ENCODE measurements at places on chromosomes 3 and 15.

DNA sequence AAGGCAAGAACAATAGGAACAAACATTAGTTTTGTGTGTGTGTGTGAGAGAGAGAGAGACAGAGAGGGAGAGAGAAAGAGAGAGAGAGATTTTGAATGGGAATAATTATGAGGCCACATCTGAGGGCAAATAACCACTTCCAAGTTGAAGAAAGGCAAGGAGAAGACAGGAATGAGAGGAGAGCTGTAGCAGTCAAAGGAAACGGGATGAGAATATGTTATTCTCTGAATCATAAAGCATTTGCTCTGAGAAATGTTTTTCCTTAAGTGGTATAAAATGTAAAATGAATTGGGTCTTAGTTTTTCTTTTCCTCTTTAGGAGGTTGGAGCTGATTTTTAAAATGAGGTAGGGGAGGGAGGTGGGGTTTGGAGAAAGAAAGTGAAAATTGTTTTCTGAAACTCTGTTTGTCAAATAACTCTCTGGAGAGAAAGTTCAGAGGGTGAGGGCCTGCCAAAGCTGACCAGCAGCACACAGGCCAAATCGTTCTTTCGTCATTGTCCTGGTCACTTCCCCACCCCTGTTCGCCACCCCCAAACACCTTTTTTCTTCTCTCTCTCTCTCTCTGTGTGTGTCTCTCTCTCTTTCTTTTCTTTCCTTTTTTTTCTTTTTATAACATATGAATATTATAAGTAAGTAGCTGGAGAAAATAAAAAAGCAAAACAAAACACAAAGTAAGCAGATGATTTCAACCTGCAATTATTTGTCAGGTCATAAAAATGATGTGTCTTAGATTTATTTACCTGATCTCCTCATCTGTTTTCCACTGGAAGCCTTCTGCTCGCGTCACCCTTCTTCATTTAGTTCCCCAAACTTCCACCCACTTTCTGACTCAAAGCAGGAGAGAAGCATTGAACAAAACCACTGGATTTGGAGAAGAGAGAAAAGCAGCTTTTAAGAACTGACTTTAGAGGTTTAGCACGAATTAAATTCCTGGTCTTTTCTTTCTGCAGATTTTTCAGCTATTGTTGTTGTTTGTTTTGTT lies 110.6 kb downstream of the LPP start:
- DNase-seq = no peak

GRCh38 chr3:66996696-66997095 lies 1.4 kb upstream of the KBTBD8 start:
- DNase-seq = no peak

DNA sequence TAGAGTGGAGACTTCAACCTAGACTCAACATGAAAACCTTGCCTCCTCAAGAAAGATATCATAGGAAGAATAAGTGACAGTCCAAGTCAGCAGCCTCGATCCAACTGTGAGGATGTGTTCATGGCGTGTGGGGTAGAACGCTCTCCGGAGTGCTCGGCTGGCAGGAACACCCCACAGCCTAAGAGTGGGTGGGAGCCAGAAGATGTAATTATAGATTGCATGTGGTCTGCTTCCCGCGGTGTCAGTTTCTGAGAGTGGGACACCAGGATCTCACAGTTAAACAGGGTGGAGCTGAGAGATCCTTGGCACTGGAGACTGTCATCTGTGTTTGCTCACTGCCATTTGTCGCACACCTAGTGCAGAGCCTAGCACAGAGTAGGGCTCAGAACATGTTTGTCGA lies 158.0 kb downstream of the CTNNB1 start:
- DNase-seq = no peak

DNA sequence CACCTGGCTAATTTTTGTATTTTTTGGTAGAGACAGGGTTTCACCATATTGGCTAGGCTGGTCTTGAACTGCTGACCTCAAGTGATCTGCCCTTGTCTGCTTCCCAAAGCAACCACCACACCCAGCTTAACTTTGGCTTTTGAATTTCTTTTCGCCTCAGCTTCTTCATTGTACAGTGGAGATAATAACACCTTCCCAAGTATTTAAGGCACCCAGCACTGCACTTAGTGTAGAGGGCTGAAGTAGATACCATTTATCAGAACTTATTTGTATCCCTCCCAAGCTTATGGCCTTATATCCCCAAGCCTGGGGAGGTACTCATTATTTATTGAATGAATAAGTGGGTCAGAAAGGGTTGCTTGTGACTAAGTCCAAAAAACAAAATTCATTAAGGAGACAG lies 2.3 kb downstream of the SQOR start:
- DNase-seq = no peak

DNA sequence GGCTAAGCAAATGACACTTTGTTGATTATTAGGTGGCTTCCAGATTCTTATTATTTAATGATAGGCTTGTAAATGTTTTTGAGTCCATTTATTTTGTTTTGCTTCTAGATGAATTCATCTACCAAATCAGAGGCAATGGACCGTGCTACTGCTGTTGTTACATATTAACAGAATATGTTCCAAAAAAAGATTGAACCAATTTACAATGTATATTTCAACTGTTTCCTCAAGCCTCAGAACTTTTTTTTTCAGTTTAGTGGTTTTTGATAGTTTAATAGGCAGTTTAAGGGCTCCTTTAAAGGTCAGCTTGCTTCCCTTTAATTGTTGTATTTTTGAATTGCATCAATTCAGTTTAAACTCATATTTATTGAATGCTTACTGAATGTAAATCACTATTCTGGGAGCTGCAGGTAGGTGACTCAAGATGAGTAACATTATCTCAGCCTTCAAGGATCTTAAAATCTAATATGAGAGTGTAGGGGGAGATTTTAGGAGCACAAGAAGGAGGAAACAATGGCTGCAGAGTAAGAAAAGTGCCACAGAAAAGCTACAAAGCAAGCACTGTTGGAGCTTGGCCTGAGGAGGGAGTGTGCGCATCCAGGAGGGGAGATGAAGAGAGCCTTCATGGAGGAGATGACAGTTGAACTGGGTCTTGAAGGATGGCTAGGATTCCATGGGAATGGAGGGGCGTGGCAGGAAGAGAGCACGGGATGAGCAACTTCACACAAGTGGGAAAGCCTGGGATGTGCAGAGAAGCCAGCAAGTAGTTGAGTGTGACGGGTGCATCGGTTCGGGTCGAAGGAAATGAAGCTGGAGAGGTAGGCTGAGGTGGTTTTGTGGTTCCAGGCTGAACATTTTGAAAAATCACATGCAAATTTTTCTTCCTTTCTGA lies 14.7 kb downstream of the MAP2K1 start:
- no peak for DNase-seq

- no peak for DNase-seq
Measured at GRCh38 chr3:138875754-138876664, 41.3 kb upstream of the PIK3CB start.

DNA sequence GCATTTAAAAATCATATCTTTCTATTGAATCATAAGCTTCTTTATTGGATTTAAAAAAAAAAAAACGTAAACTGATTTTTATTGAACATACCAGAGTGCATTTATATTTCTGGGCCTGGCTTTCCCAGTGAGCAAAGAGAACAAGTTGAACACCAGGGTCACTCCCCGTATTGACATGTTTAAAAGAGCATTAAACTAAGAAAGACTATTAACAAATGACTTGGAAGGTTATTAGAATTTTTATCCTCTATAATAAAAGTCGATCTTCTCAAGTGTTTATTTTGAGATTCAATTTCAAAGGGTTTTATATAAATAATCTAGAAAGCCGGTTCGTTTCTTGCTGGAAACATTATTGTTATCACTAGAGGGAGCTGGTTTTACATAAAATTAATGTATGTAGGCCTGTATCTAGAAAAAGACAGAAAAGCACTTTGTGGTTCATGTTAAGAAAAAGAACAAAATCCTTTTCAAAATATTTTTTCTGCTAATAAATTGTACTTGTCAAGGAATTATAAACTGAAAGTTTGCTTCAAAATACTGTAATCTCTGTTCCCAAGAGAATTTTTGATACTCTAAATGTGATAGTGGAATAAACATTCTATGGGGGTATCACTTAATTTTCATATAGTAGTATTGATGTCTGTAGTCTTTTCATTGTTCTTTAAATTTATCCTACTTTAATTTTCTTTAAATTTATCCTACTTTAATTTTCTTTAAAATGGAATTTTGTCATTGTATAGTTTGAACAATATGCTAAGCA lies 321.8 kb upstream of the MME start:
- DNase-seq = no peak
